Right cardiac atrium (tissue), 5 donors: ENCODE measurements at places on chromosomes 7 and 10.

DNA sequence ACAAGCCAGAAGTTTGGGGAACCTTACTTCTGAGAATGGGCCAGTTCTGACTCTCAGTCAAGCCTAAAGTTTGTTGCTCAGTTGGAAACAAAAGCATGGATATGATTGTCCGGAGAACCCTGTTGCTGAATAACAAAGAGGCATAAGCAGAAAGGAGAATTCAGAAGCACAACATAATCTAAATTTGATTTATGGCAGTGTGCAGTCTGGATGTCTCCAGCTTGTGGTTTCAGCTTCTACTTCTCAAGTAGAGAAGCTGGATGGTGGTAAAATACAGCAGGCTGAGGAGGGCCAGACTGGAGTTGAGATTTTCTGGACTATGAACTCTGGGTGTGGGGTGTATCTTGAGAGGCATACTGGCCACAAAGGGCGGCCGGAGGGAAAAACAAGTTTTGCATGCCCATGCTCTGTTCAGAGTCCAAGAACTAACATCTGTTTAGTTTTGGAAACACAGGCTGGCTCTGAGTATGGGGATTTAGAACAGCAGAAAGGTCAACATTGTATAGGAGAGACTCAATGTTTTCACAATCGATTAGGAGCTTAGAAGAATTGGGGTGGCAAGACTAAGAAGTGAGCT, 592.9 kb downstream of the CNTNAP2 start:
- DNase-seq: no peak

DNA sequence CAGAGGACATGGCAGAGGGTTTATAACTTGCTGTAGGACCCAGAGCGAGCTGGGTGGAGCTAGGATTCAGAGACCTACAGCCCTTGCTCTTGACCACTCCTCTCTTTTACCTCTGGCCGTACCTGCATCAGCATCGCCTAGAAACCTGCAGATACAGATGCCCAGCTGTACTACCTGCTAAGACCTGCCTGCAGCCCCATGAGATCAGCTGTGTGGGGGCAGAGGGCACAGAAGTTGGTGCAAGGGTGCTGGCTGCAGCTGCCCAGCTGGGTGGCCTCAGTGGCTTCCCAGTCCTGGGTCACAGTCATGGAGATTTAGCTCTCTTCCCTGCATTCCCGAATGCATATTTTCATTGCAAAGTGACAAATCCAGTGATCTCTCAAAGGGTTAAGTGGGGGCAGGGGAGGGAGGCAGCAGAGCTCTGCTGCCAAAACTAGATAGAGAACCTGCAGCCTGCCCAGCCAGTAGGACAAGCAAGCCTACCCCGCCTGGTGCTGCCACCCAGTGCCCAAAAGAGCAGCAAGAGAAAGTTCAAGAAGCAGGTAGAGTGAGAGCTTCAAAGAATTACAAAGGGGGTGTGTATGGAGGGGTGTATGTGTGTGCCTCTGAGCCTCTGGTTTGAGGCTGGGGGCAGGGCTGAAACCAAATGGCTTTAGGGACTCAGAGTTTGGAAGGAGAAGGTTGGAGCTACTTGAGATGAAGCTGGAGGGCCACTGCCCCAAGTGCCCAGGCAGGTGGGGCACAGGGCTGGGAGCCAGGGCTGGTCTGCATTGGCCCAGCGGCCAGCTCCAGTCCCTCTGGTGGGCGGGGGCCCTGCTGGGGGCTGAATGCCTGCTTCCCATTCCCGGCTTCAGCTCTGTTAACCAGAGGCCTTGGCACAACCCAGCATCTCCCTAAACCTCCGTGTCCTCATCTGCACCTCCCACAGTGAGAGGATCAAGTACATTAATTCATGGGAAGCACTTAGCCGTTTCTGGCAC, 6.9 kb downstream of the FAM241B start:
- DNase-seq: no peak

GRCh38 chr10:84395581-84395980, 67.2 kb downstream of the CCSER2 start:
- DNase-seq: no peak

GRCh38 chr7:25124465-25125136, 459 bp downstream of the CYCS start:
- peak; percentile 51 for DNase-seq

GRCh38 chr10:13349463-13350274, 1.6 kb upstream of the SEPHS1 start:
- DNase-seq: peak; percentile 76

GRCh38 chr10:130921461-130921860, 390.1 kb downstream of the TCERG1L start:
- no peak for DNase-seq

DNA sequence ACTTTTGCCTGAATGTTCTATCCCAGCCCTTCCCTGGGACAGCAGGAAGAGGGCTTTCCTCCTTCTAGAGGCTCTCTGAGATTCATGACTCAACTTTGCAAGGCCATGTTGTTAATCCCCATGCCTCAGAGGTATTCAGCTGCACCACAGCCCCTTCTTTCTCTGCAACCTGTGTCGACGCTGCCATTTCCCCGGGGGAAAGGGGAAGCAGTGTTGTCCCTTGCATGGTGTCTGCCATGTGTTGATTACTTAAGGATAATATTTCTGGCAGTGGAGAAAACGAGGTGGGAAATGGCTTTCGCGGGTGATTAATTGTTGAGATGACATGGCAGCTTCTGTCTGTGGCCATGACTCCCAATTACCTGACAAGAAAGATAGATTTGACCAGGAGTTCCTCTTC, 133.1 kb downstream of the SORCS3 start:
- DNase-seq: no peak

DNA sequence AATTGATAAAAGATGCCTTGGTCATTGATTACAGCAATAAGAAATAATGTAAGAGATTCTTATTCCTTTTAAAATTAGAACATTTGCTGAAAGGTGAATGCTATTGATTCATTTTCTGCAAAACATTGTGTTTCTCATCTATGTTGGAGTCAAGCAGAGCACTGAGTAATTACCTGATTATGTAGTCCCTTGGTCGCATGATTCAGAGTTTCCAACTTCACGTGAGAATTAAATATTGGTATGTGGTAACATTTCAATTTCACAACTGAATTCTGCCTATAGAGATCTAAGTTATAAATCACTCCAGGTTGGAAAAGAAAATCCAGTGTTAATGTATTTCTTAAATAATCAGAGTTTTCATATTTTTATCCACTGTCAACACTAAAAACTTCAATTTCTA, 701.4 kb downstream of the PHTF2 start:
- no peak for DNase-seq

- no peak for DNase-seq
Observed at GRCh38 chr7:39130857-39131526, 153.3 kb downstream of the POU6F2 start.

GRCh38 chr7:111676811-111677210, 114.5 kb upstream of the IMMP2L start:
- DNase-seq: no peak

- peak; percentile 6 for DNase-seq
Observed at GRCh38 chr7:119572132-119572531, 700.8 kb upstream of the KCND2 start.

DNA sequence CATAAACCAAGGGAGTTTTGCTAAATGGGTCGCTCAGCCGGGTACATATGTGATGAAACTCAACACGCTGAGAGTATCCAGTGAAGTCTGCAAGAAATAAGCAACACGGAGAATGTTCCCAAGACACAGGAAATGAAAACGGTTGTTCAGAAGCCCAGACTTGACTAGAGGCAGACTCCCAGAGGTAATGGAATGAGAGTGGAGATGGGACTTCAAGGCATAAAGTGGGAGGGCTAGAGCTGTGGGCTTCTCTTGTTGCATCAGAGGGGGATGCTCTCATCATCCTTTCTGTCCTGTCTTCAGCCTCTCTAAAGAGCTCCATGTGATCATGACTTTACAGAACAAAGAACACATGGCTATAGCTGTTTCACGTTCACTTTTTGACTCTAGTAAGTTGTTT, 88.3 kb downstream of the BAMBI start:
- DNase-seq: no peak

DNA sequence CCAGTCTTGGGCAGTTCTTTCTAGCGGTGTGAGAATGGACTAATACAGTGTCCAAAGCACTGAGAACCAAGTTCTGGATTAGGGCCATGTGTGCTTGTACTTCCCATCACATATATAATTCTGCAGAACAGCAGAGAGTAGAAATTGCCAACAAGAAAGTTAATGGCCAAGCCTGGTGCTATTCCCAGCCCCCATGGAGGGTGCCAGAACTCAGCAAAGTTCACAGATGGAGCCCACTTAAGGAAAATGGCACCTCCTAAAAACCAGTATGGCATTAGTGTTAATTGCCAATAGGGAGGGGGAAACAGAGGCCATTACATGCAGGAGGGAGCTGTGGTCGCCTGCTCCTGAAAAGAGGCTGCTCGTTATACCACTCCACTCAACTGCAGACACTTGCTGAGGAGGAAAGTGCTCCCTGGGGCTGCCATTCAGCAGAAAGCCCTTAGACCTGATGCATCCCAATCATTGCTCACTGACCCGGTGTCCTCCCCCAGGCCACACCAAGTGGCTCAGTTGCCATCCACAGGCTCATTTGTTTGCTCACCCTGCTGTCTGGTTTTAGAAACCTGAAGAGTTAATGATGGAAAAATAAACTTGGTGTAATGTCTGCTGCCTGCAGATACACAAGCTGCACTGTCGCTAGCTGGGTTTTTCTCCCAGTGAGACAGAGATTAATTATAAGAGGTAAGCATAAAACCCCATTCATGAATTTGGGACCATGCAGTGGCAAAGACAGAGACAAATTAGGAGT, 280.6 kb downstream of the GFRA1 start:
- DNase-seq: no peak

- DNase-seq: no peak
Observed at GRCh38 chr7:45874408-45875131, 1.7 kb upstream of the CCDC201 start.

- peak; percentile 54 for DNase-seq
Observed at GRCh38 chr7:2660359-2661095, 27.5 kb upstream of the AMZ1 start.

DNA sequence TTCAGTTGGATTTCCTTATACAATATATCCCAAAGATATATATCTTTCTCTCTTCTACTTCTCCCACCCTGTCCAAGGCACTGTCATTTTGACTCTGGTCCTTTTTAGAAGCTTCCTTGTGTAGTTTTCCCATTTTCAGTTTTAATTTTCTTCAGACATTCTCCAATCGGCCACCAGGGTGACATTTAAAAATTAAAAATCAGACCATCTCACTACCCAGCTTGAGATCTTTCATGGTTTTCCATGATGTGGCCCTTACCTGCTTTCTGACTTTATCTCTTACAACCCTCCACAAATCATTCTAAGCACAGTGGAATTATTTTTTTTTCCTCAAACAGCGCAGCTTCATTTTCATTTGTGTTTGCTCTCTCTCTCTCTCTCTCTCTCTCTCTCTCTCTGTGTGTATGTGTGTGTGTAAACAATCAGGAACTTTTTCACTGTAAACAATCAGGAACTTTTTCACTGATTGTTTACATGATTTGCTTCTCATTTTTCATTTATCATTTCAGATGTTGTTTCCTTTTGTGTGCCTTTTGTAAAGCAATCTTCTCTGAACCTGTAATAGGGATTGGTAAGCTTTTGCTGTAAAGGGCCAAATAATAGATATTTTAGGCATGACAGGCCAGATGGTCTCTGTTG, 348.9 kb downstream of the ATRNL1 start:
- no peak for DNase-seq

- DNase-seq: no peak
Observed at GRCh38 chr7:83633516-83633915, 15.4 kb downstream of the SEMA3E start.

DNA sequence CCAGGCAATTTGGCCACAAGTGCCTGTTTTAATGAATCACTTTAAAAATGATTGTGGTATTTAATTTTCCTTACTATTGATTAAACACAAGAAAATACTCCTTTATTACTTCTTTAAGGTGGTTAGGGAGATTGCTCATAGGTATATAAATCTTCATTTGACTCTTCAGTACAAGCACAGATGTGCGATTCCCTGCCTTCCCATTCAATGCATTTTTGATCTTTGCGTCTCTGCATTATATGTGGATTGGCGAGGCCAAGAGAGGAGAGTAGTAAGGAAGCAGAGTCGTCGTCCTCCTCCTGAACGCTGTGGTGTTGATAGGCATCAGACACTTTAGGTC, 683.7 kb downstream of the LRMDA start:
- no peak for DNase-seq

DNA sequence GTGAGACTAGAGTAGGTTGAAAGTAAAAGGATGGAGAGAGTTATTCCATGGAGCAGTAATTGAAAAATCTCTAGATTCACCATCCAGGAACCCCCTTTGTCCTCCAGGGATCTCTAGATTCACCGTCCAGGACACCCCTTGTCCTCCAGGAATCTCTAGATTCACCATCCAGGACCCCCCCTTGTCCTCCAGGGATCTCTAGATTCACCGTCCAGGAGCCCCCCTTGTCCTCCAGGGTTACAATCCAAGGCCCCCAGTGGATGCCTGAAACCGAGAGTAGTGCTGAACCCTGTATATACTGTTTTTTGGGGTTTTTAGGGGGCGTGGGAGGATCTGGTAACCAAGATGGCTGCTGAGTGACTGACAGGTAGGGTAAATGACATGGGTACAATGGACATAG, 38.3 kb upstream of the PPP2R2D start:
- DNase-seq: no peak

DNA sequence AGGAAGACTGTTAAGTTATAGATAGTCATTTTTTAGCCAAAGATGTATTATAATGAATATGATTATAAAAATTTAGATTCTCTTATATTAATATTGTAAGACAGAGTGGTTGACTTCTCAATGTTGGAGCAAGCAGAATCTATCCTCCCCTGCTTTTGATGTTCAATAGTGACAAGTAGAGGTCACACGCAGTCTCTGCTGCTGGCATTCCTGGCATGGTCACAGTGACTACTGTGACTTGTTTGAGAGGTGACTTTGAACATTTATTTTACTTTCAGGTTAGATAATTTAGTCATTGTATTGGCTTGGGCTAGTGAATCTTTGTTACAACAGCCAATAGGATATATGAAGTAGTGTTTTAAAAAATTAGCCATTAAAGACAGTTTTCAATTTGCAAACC, 13.7 kb upstream of the CD36 start:
- no peak for DNase-seq

DNA sequence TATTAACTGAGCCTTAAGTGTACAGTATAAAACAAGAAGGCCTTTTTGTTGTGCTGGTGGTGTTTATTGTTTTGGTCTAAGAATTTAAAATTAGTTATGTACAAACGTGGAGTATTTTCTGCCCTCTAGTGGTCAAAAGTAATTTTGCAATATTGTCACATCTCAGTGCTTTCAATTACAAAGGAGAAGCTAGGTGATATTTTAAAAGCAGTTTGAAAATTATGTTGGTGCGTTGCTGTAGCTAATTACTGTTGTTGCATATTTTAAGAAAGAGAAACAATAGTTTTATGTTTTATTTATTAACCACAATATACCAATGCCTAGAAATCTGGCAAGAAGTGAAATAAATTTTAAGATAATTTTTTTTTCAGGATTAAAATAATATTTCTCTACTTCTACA, 11.4 kb downstream of the NPVF start:
- DNase-seq: no peak

- DNase-seq: peak; percentile 96
Observed at GRCh38 chr10:80498833-80499741, 38.6 kb upstream of the SH2D4B start.

- DNase-seq: no peak
Observed at GRCh38 chr10:287814-288213, 152.6 kb downstream of the ZMYND11 start.
